Glutamatergic neuron (in vitro differentiated cells): ENCODE measurements at places on chromosomes 11 and 22.
A peak's percentile ranks its signal among the peaks of the same experiment; 100 is the strongest.

- peak; percentile 69 for DNase-seq
Observed at GRCh38 chr11:61598886-61599868, 18.3 kb upstream of the SYT7 start.

DNA sequence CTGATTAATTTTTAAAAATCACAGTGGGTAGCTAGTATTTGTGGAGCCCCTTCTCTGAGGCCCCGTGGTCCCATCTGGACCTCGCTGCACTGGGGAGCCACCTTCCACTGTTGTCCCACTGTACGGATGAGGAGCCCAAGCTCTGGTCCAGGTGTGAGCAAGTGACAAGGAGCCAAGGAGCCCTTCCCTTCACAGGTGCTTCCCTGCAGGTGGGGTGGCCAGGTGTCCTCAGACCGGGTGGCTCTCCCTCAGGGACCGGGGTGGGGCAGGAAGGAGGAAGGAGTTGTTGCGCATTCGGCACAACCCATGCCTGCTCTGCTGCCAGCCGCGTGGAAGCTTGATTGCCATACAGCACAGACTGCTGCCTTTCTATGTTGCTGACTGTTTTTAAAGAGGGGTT, 10.4 kb upstream of the SEPTIN5 start:
- no peak for DNase-seq

DNA sequence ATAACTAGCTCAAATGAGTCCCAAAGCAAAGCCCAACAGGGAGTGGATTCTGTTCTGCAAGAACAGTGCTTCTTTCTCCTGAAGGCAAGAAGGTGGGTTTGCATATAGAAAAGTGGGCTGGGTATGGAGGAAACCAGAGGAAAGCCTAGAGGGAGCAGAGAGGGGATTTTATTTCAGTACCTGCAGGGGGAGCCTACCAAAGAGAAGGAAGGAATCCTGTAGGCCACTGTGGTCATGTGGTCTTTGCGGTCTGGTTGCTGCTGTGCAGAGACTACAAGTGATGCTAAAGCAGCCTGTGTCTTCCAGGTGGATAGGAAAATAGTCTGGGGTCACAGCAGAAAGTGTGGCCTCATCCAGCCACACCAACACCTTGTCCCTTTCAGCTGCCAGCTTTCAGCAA, 33.2 kb upstream of the ZBTB16 start:
- no peak for DNase-seq

- no peak for DNase-seq
Observed at GRCh38 chr11:96854425-96854824, 464.6 kb downstream of the JRKL start.

GRCh38 chr11:69218271-69218682, 62.5 kb downstream of the SMIM38 start:
- DNase-seq: no peak

- DNase-seq: no peak
Observed at GRCh38 chr11:44600839-44601383, 35.4 kb downstream of the CD82 start.

DNA sequence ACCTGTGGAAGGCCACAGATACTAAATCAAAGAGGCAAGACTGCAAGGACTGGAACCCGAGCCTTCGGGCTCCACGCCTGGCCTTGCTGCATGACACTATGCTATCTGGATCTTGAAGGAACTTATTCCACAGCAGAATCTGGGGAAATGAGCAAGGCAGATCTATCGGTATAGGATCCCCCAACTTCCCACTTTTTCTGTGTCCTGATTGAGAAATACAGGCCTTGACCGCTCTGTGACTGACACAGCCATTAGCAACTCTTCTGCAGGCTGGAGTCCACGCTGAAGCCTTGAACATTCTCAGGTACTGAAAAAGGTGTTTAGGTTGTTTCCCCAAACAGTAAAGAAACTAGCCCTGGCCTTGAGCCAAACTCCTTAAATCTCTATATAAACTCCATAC, 241.2 kb upstream of the NARS2 start:
- DNase-seq: no peak

GRCh38 chr11:133833898-133834681, 11.2 kb downstream of the SPATA19 start:
- DNase-seq: no peak

GRCh38 chr22:43446916-43447315, 35.1 kb downstream of the MPPED1 start:
- DNase-seq: no peak

GRCh38 chr11:130300567-130300966, 14.2 kb downstream of the ZBTB44 start:
- no peak for DNase-seq
